ENCODE measurements at places on chromosomes 7 and 10.

GRCh38 chr10:63227207-63227895, 94.2 kb downstream of the NRBF2 start:
- DNase-seq, result no peak

GRCh38 chr7:129434675-129435318, 565 bp downstream of the STRIP2 start:
- no peak for DNase-seq

DNA sequence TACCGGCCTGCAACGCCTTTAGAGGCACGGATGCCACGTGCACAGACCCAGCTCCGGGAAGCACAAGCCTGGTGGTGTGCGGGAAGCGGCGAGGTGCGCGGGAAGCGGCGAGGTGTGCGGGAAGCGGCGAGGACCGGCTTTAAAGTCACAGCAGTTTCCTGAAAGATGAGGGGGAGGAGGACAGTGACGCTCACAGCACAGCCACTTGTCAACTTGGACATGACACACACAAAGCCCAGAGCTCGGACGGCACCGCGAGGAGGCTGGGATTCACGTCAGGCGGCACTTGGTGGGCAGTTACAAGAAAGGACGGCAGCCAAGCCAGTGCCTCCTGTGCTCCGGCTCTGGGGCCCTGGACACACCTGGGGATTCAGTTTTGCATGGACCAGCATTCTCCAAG, 525.9 kb downstream of the DNAJB6 start:
- no peak for DNase-seq

DNA sequence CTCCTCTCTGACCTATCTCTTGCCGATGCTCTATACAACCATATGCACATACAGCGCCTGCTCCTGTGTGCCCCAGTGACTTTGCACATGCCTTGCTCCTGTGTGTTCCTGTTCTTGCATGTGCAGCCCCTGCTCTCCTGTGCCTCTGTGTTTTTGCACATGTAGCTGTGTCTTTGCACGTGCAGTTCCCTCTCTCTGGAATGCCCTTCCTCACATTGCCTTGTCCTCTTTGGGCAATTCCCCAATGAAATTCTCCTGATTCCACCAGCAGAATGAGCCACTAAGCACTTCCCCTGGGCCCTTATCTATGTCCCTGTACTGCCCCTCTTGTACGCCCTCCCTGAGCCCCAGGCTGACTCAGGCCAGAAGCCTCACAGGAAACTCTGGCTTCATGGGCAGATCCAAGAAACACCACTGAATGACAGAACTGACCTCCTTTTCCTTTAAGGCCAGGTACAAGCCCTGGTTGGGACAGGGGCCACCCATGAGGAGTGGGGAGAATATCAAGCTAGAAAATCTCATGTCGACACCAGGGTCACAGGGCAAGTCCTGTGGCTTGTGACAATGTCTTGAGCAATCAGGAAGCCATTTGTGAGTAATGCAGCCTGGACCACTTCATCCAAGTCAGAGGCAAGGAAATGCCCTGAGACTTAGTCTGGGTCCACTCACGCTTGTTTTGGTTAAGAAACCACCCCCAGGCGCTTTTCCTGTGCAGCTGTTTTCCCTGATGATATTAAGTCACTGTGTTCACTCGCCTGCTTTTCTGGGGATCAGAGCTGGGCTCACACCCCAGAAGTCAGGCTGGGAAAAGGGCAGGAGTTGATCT, 1.9 kb upstream of the ARHGAP22 start:
- no peak for DNase-seq

- no peak for DNase-seq
Measured at GRCh38 chr7:155282671-155283070, 15.0 kb upstream of the INSIG1 start.

- no peak for DNase-seq
Measured at GRCh38 chr7:95549818-95550529, 46.3 kb downstream of the PDK4 start.

- no peak for DNase-seq
Measured at GRCh38 chr7:37408291-37409228, 40.1 kb downstream of the ELMO1 start.

- no peak for DNase-seq
Measured at GRCh38 chr7:23895666-23896096, 185.7 kb downstream of the STK31 start.

- DNase-seq, result no peak
Measured at GRCh38 chr7:157644946-157645345, 308.1 kb downstream of the DNAJB6 start.

- no peak for DNase-seq
Measured at GRCh38 chr7:22601812-22602565, 102.0 kb upstream of the STEAP1B start.

GRCh38 chr10:101562231-101562630, 25.8 kb downstream of the POLL start:
- DNase-seq, result no peak

GRCh38 chr10:100980311-100980710, 7.0 kb downstream of the MRPL43 start:
- DNase-seq, result no peak

DNA sequence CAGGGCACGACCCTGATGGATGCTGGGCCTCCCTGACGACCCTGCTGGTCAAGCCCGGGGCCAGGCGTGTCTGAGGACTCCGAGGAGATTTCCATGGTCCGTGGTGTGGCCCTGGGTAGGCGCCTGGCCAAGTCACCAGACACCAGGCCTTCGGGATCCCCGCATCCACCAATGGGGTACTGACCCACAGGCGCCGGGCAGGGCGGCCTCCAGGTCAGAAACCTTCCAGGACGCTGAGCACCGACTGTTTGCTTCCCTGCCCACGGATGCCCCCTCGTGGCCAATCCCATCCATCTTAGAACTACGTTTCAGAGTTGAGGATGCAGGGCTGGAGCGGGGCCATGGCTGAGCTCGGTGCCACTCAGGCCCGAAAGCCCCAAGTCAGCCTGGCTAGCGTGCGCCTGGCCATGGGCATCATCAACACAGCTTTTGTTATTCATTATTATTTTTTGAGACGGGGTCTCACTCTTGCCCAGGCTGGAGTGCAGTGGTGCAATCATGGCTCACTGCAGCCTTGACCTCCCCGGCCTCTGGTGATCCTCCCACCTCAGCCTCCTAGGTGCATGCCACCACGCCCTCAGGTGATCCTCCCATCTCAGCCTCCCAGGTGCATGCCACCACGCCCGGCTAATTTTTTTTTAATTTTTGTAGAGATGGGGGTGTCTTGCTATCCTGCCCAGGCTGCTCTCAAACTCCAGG, 7.1 kb upstream of the AMZ1 start:
- peak; percentile 13 for DNase-seq

- DNase-seq, result no peak
Measured at GRCh38 chr10:79179957-79180309, 111.2 kb downstream of the ZMIZ1 start.

- DNase-seq, result no peak
Measured at GRCh38 chr7:110388457-110388856, 702.5 kb upstream of the LRRN3 start.

GRCh38 chr10:24707445-24707844, 16.2 kb downstream of the ARHGAP21 start:
- DNase-seq, result no peak

DNA sequence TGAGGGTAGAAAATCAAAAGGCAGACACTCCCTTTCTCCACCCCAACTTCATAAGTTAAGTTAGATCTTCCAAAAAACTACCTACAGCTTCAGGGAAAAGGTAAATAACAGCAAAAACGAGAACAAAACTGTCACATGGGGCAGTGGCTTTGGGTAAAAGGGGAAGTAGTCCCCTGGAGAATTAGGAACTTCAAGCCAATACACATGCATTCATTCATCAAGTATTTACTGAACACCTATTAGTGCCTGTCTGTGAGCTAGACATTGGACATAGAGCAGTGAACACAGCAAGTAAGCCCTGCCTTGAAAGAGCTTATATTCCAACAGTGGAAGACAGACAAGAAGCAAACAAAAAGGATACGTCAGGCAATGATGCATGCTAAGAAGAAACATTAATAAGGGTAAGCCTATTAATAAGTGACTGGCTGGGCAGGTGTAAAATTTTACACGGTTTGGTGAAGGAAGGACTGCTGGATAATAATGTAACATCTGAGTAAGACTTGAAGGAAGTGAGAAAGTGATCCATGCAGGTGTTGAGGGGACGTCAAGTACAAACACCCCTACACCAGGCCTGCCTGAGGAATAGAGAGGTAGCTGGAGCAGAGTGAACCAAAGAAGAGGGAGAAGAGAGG, 69.6 kb upstream of the RAPGEF5 start:
- no peak for DNase-seq

- no peak for DNase-seq
Measured at GRCh38 chr10:114228156-114228555, 10.9 kb upstream of the VWA2 start.

- no peak for DNase-seq
Measured at GRCh38 chr10:22581461-22581860, 132.9 kb downstream of the PIP4K2A start.

DNA sequence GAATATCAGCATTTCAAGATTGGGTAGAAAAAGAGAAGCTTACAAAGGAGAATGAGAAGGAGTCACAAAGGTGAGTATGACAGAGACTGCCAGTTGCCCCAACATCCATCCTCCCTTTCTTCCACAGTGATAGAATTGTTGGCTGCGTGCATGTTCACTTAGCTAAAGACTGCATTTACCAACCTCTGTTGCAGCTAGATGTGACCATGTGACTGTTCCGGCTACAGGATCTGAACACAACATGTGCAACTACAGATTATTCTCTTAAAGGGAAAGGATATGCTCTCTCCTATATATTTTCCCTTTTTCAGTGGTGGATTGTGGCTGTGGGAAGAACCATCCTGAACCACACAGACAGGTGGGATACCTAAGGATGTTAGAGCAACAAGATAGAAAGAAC, 60.5 kb upstream of the ZNRF2 start:
- no peak for DNase-seq

DNA sequence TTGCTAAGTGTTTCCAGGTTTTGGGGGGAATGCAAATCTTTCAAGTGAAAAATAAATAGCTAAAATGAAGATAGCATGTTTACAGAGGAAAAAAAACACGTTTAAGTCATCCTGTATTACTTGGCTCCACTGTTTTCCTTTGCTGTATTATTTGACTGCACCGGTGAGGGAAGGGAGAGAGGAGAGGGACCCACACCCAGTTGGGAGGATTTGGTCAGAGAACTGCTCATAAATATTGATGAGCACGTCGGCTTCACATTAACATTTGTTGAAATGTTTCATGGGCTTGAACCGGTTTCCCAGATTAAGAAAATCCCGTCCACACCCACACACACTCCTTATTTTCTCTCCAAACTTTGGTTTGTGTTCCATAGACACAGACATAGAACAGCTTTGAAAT, 493.8 kb upstream of the MGMT start:
- DNase-seq, result no peak

GRCh38 chr10:24393201-24393600, 184.3 kb downstream of the KIAA1217 start:
- DNase-seq, result no peak
